Stimulated activated naive CD4-positive, alpha-beta T cell treated with Interleukin-2 at 50 U/mL for 16 hours (primary cell): ENCODE measurements at places on chromosomes 7 and 10.

DNA sequence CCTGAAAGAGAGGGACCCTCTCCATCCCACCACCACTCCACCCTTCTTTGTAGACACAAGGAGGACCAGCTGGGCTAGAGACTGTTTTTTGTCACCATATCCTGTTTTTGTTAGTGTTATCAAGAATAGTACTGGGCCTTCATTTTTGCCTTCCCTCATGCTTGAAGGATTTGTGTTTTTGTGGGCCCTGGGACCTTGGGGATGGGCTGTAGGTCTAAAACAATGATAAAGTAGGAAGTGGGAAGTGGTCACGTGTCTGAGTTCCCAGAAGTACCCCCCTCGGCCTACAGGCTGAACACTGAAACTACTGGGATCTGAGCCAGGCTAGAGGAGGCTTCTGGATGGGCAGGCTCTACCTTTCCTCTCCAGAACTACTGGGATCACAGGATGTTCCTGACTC is 8.9 kb downstream of the AGFG2 start:
- no peak for DNase-seq

GRCh38 chr10:100327007-100327717 is 2.9 kb downstream of the PKD2L1 start:
- no peak for DNase-seq

DNA sequence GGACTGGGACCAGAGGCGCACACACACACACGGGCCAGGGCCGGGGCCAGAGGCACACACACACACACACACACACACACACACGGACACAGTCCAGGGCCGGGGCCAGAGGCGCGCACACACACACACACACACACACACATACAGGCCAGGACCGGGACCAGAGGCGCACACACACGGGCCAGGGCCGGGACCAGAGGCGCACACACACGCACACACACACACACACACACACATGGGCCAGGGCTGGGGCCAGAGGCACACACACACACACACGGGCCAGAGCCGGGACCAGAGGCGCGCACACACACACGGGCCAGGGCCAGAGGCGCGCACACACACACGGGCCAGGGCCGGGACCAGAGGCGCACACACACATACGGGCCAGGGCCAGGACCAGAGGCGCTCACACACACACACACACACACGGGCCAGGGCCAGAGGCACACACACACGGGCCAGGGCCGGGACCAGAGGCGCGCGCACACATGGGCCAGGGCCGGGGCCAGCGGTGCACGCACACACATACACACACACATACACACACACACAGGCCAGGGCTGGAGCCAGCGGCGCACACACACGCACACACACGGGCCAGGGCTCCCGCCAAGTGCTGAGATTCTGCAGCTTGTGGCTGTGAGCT is 268.8 kb downstream of the ELFN1 start:
- DNase-seq: no peak

- DNase-seq: no peak
Observed at GRCh38 chr10:70320751-70321150, 36.9 kb upstream of the NPFFR1 start.

DNA sequence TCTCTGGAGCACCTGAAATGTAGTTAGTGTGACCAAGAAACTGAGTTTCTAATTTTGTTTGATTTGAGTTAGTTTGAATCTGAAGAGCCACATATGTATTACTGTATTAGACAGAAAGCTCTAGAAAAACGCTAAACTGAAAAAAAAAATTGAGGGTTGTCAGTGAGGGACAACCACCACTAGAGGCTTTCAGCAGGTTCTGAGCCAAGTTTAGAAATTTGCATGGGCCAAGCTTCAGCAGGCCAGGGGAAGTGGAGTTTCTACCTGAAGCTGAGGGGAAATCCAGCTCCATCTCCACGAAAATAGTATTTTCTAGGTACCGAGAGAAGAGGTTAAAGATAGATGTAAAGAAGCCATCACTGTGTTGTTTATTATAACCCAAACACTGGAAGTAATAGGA is 77.9 kb upstream of the PLXNA4 start:
- no peak for DNase-seq

DNA sequence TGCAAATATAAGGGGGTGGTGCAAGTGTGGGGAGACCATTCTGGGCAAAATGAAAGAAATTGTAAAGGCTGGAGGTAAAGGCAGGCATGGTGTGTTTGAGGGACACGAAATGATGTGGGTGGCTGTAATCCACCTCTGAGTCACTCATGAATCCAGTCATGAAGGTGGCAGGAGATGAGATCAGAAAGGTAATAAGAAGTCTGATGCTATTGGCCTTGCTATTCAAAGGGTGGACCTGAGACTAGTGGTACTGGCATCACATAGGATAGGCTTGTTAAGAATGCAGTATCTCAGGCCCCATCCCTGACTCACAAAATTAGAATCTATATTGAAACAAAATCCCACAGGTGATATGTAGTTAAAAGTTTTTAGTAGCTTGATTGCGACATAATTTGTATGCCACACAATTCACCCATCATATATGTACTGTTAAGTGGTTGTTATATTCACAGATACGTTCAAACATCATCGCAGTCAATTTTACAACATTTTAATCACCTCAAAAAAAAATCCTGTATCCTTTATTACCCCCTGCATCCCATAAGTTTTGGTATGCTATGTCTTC is 85.6 kb downstream of the ST8SIA6 start:
- DNase-seq: no peak

DNA sequence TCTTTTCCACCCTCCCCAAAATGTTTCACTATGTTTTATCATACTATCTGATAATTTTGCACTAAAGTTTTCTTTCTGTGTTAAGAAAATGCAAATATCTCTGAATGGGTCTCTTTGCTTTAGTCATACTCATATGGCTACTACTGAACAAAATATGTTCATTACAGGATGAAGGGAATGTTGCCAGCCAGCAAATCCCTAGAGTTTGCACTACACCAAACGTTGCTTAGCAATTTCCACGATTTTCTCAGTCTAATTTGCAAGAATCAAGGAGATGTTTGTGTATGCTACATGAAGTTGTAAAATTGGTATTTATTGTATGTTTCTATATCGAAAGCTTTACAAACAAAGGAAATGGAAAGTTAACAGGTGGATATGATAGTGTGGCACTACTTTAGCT is 10.6 kb upstream of the MAGI2 start:
- no peak for DNase-seq

- DNase-seq: no peak
Observed at GRCh38 chr10:64394744-64395143, 873.5 kb downstream of the REEP3 start.

GRCh38 chr7:20783700-20784387 is 2.8 kb downstream of the SP8 start:
- no peak for DNase-seq

DNA sequence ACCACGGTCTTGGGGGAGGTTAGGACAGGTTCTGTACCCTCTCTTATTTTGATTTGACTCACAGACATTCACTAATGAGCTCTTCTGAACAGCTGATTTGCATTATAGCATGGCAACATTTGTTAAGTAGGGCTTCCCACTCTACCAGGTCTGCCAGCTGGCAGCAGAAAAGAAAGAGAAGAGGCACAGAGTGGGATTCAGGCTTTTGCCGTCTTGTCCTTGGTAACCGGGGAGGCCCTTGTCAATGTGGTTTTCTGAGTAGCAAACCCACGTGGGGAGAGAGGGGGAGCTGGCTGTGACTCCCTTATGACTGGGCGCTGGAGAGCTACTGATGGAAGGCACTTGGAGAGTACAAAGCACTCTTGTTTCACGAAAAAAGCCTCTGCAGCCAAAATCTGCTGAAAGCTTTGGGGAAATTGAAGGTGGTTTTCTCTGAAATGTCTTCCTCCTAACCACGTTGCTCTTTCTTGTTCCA is 355.3 kb upstream of the GALNT17 start:
- peak; percentile 24 for DNase-seq

DNA sequence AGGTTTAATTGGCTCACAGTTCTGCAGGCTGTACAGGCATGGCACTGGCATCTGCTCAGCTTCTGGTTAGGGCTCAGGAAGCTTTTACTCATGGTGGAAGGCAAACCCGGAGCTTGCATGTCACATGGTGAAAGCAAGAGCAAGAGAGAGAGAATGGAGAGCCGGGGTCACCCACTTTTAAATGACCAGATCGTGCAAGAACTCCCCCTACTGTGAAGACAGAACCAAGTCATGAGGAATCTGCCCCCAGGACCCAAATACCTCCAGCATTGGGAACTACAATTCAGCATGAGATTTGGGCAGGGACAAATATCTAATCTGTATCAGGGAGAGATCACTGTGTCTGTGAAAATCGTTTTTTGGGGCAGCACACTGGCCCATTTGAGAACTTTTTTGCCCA is 110.0 kb upstream of the MYO3A start:
- DNase-seq: no peak

DNA sequence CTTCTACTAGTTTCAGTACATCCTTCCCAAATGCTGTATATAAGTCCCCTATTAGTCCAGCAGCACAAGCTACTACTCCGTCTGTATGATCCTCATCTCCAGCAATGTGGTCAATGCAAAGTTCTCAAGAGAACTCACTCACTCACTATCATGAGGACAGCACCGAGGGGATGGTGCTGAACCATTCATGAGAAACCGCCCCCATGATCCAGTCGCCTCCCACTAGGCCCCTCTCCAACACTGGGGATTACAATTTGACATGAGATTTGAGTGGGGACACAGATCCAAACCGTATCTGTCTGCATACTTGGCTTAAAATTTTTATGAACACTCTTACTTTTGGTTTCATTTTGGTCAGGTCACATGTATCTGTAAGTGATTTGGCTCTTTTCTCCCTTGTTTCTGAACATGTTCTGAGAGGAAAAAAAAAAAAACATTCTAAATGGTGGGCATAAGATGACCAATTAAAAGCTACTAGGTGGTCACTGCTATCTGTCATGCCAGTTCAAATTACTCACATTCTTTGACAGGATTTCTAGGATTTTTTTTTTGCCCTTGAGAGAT is 60.1 kb downstream of the ZNF783 start:
- DNase-seq: no peak

GRCh38 chr7:518630-519483 is 789 bp downstream of the PDGFA start:
- DNase-seq: peak; percentile 36

GRCh38 chr7:1422512-1423263 is 36.6 kb downstream of the MICALL2 start:
- no peak for DNase-seq

GRCh38 chr7:110804501-110804900 is 286.4 kb upstream of the LRRN3 start:
- no peak for DNase-seq

- no peak for DNase-seq
Observed at GRCh38 chr10:104117839-104118323, 4.1 kb upstream of the SFR1 start.

DNA sequence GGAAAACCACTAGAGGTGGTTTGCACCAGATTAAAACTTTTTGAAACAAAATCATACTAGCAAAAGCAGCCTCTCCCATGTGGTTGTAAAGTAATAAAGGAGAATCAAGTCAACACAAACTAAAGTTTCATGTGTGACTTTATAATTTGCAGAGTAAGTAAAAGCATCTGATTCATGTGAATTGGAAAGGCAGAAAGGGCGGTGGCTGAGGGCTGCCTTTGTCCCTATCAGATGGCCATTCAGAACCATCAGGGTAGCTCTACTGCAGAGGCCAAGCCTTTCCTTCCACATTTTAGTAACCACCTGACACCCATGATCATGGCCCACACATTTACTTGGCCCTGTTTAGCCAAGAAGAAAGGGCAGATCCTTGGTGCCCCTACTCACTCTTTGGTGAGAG is 15.7 kb downstream of the WNT16 start:
- DNase-seq: no peak

GRCh38 chr10:102994531-102995295 is 76.6 kb downstream of the CNNM2 start:
- no peak for DNase-seq
